Sciatic nerve (tissue), 2 donors: ENCODE measurements at places on chromosomes 12 and 14.

- no peak for DNase-seq
These were observed 77.6 kb downstream of the TMEM132D start for GRCh38 chr12:129826273-129826672.

DNA sequence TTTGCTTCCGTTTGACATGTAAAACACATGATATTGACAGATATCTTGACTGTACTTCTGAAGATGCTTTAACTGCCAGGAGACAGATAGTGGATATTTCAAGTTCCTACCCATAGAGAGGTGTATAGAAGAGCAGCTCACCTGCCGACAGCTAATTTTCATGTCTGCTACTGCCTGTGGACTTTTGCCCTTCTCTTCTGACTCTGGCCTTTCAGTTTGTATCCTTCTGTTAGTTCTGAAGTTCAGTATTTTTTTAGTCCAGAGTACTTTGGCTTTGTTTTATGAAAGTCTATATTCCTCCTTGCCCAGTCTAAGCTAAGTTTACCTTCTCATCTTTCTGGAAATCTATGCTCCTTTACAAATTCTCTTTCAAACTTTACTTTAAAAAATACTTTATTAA, 30.8 kb upstream of the STK38L start:
- no peak for DNase-seq

DNA sequence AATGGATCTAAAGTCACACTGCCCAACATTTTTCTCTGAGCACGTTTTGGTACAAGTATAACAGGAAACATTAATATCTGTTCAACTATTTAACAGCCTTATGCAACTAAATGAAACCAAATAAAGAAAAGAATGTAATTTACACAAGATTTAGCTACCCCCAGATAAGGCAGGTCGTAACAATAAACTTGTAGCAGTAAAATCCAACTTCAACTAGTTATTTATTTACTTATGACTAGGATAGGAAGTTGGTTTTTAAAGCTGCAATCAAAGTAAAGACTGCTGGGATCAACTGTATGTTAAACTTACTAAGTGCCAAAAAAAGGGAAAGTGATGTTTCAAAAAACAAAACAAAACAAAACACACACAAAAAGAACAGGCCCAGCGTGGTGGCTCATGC, 30.9 kb downstream of the FERMT2 start:
- no peak for DNase-seq

- DNase-seq = no peak
These were observed 93.5 kb upstream of the MED13L start for GRCh38 chr12:116370886-116371580.

- DNase-seq = peak; percentile 70
These were observed 121.8 kb downstream of the TBC1D30 start for GRCh38 chr12:64946132-64946829.

- DNase-seq = peak; percentile 70
These were observed 40.5 kb upstream of the KCNA5 start for GRCh38 chr12:5003025-5003666.
